ENCODE measurements at places on chromosomes 2 and 18.

DNA sequence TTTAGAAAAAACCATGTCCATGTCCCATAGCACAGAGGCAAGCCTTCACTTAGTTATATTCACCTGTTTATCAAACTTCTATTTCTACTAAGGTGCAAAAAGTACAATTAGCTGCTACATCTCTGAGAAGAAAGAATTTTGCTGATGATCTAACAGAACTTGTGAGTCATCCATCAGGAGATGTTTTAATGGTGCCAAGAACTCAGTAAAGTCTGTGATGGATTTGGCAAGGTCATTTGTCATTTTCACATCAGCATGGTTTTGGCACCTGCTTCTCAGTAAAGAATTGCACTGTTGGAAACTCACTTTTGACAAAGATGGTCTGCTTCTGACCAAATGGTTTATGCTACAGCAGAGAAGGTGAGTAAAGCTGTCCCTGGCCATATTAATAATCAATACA is 195.7 kb upstream of the TMEFF2 start:
- DNase-seq = no peak

- peak; percentile 34 for DNase-seq
Measured at GRCh38 chr2:41782306-41783158, 265.3 kb upstream of the PKDCC start.

DNA sequence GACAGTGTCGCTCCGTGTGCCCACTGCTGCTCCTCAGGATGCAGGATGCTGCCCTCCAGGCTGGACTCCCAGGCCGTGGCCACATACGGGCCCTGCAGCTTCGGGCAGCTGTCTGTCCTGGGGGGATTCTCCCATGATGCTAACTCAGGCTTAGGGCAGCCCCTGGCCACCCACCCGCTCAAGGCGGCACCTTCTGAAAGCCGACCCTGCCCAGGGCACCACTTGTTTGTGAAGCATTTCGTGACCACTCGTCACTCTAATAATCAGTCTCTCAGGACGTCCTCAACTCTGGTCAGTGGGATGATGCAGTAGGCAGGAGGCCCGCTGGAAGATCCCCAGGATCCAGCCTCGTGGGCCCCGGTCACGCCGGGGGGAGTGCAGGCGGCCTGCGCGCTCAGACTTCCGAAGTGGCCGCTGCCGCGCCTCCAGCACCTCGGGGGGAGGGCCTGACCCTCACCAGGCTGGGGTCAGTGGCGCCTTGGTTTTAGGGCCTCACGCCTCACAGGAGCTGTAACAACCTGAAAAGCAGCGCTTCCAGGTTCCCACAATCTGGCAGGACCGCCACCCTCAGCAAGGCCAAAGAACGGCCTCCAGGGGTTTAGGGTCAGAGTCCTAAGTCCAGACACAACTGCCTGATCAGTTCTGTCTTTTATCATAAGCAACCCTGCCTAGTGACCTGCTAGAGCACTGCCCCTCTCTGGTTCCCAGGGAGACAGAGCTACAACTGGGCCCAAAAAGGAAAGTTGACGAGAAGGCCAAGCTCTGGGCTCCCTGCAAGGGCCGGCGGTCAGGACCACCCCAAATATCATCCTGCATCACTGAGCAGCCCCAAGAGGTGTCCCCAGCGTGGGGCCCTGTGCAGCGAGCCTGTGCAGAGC is 53.0 kb downstream of the EIPR1 start:
- no peak for DNase-seq

- no peak for DNase-seq
Measured at GRCh38 chr2:160735696-160736095, 242.1 kb upstream of the RBMS1 start.

DNA sequence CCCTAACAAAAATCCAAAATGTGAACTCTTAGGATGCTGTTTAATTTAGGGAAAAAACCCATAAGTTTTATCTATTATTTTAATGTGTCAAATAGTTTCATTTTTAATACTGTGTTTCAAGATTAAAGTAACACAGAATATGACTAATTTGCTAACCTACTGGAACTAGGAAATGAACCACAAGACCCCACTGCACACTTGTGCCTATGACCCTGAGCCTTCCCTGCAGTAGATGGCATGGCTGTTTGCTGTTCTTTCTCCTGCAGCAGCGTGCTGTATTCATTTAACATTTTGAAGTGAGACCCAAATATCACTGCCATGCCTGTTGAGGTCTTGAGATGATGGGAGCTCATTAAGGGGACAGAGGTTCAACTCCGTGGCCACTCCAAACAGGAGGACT is 565.2 kb upstream of the NRP2 start:
- DNase-seq = no peak

GRCh38 chr2:234491281-234491680 is 5.6 kb downstream of the ARL4C start:
- DNase-seq = no peak

DNA sequence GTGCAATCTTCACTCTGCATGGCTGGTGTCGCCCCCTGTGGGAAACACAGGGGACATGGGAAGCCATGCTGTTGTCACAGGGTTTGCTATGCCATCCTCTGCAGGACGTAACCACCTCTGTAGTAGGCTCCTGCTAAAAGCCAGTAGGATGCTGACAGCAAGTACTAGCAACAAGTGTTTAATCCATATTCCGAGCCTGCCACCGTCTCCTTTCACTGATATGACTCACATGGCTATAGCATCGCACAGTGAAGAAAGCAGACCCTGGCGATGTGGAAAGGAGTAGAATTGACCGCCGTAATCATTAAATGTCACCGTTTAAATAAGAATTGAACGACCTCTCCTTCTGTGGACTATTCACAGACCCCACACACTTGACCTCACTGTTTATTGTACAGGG is 57.8 kb downstream of the CD8B2 start:
- DNase-seq = no peak

GRCh38 chr2:159168707-159169106 is 117.8 kb downstream of the WDSUB1 start:
- no peak for DNase-seq

DNA sequence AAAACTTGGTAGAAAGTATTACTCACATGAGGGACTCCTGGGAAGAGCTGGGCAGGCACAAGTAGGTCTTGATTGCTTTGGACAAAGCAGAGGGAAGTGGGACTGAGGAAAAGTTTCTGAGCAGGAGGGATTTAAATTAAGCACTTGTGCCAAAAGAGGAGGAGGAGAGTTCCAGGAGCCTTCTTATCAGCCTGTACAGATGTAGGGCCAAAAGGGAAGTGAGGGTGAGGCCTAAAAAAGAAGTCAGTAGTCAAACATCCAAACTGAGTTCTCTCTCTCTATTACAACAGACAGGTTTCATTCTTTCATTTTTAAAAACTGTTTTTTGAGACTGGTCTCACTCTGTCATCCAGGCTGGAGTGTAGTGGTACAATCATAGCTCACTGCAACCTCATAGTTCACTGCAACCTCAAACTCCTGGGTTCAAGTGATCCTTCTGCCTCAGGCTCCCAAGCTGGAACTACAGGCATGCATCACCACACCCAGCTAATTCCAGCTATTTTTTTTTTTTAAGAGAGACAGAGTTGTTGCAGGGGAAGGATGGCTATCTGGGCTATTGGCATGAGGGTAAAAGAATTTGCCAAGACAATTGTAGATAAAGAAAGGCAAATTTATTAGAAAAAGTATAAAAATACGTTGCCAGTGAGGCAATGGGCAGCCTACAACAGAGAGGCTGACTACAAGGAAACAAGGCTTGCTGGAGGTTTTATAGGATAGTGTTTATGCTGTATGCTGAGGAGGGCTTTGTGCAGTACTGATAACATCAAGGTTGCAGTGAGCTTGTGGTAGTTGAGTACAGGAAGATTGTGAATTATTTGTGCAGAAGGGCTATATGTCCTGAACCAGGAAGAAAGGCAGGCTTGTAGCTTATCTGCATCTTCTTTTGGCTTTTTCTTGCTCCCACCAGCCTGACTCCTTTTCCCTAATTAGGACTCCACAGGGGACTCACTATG is 29.0 kb downstream of the CFAP210 start:
- no peak for DNase-seq

DNA sequence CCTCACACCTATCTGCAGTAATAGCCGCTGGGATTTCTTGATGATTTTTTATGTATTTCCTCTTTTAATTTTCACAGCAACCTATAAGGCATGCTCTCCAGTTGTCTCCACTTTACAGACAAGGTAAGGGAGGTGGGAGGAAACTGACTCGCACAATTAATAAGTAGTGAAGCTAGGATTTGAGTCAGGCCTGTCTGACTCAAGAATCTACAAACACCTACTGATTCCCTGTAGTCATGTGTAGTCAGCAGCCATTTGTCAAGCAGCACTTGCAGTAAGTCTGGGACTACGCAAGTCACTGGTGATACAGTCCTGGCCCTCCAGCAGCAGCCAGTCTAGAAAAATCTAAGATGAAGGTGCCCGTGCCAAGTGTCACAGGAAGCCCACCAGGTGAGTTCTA is 193.6 kb upstream of the PKDCC start:
- DNase-seq = no peak

- no peak for DNase-seq
Measured at GRCh38 chr2:155687181-155687580, 645.3 kb downstream of the NR4A2 start.

GRCh38 chr2:236054621-236055305 is 113.4 kb downstream of the GBX2 start:
- DNase-seq = no peak

DNA sequence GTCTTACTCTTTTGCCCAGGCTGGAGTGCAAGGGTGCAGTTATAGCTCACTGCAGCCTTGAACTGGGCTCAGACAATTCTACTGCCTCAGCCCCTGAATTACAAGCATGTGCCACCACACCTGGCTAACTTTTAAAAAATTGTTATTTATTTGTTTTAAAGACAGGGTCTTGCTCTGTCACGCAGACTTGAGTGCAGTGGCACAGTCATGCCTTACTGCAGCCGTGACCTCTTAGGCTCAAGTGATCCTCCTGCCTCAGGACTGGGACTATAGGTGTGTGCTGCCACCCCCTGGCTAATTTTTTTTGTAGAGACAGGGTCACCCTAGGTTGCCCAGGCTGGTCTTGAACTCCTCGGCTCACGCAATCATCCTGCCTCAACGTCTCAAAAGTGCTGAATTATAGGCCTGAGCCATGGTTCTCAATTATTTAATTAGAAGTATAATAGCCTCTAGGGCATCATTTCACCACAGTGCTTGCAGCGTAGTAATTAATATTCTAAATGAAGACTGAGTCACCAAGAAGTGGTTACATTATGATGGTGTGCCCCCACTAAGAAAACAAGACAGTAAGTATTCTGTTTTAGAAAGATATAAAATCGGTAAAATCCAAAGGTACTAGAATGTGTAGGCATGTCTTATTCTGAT is 69.6 kb downstream of the EML4 start:
- no peak for DNase-seq

- DNase-seq = no peak
Measured at GRCh38 chr2:70978341-70979179, at the start of gene ANKRD53. Gene ANKRD53 (plus strand): TSS chr2:70978630. CDS start chr2:70978646, 16 bp downstream.

DNA sequence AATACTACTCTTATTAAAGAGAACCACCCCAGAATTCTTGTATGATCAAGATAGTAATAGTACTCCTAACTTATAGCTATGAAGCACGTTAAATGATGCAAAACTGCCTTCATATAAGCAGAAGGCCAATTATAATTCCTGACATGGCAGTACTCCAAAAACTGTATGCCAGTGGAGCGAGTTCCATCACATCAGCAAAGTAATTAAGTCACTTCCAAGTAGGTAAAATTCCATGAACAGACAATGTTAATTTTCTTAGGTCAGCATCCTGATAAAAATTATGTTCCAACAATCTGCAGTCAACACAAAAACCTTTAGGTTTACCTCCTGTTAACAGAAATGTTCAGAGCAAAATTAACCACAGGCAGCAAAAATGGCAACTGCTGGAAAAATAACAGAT is 136.7 kb downstream of the CDH2 start:
- no peak for DNase-seq

GRCh38 chr2:209642146-209642820 is 129.3 kb upstream of the UNC80 start:
- no peak for DNase-seq

- DNase-seq = no peak
Measured at GRCh38 chr2:105102963-105103421, 65.1 kb downstream of the MRPS9 start.

DNA sequence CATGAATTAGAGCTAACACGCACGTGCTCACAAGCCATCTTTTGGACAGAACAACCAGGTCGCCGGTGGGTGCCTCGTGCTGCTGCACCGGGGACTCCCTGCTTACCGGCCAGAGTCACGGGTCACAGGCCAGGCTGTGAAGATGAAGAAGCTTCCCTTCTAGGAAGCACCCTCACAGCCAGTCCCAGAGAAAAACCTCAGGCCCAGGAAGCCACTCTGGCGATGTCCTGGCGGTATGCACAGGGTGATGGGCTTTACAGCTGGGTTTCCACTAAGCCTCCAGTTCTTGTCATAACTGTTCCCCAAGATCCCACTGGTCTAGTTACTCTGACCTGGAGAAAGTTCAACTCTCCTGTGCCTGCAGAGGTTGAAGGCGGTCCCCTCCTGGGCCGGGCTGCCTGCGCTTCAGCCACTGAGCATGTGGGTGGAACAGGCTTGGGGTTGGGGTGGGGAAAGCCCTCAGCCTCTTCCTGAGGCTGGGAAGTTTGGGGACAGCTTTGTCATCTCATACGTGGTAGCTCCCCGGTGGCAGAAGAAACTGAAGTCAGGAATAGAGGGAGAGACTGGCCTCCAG is 15.2 kb upstream of the DIS3L2 start:
- no peak for DNase-seq

DNA sequence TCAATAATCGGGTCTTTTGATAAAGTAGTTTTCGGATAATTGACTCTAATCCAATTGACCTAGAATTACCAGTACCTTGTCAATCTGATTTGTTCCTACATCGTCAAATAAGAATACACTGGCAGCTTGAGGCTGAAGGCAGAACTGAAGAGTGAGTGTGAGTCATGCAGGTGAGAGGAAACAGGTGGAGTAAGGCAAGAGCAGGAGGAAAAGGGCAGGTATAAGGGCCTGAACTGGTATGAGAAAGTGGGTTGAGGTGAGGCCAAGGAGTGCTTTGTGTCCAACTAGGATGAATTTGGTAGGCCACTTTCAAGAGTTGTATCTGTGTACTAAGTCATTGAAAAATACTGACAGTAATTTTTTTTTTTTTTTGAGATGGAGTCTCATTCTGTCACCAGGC is 186.0 kb downstream of the ZNF385B start:
- DNase-seq = no peak

- DNase-seq = peak; percentile 71
Measured at GRCh38 chr18:46281185-46282176, 177.3 kb downstream of the HAUS1 start.

GRCh38 chr2:168602379-168602778 is 146.3 kb downstream of the CERS6 start:
- DNase-seq = no peak

DNA sequence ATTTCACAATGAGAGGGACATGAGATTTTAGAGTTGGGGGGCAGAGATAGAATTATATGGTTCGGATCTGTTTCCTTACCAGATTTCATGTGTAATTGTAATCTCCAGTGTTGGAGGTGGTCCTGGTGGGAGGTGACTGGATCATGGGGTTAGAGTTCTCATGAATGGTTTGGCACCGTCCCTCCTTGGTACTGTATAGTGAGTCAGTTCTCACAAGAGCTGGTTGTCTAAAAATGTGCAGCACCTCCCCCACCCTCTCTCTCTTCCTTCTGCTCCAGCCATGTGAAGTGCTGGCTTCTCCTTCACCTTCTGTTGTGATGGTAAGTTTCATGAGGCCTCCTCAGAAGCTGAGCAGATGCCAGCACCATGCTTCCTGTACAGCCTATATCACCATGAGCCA is 138.1 kb downstream of the SCG2 start:
- no peak for DNase-seq

All from GM10248 (cell line).